ENCODE measurements at places on chromosomes 12 and 14.

GRCh38 chr12:5498076-5498475 is 66.2 kb downstream of the NTF3 start:
- no peak for DNase-seq

GRCh38 chr14:32707742-32708500 is 230.8 kb upstream of the NPAS3 start:
- no peak for DNase-seq

GRCh38 chr14:102241147-102241546 is 63.8 kb downstream of the MOK start:
- no peak for DNase-seq

DNA sequence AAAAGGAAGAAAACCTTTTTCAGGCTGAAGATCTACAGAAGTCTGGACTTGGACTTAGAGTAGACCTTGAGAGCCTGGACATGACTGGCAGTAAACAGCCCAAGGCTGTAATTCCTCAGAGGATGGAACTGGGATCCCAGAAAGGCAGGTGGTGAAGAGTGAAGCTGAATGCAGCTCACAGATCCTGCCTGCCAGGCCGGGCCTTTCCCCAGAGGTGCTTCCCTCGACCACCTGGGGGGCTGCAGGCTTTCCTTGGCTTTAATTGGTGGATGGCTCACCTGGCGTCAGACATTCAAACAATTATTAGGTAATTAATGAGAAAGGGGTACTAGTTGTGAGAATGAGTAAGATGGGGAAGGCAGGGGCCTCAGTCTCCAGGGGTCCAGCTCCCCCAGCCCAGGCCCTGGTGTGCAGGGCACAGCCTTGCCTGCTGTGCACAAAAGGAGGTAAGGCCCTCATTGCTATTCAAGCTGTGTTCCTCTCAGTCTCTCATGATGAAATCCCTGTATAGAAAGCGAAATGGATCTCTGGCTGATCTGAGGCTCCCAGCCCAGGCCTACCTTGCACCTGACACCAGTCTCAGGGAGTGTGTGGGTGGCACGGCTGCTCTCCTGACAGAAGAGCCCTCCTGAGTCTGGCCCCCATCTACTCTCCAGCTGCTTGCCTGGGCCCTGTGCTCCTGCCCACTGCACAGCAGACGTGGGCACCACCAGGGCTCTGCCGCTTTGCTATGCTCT is 63.0 kb upstream of the TCL1A start:
- DNase-seq, result no peak

GRCh38 chr14:46048127-46048526 is 603.5 kb downstream of the RPL10L start:
- no peak for DNase-seq

DNA sequence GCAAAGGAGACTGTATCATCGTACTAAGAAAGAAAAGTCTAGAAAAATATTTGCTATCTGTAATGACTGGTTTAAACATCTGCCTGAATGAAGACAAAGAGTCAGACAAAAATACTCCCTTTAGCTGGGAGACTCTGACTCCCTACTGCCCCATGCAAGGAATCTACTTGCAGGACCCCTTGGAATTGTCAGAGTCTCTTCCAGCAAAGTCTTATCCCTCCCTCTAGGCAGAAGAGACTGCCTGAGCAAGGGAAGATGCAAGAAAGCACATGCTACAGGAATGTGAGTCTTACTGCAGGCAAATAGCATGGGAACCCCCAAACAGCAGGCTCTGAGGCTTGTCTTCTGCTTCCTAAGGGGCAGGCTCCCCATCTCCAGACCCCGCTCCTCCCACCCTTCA is 154.0 kb downstream of the KCNA5 start:
- no peak for DNase-seq

- no peak for DNase-seq
These were observed 168.2 kb upstream of the BCL2L14 start for GRCh38 chr12:11902525-11902875.

DNA sequence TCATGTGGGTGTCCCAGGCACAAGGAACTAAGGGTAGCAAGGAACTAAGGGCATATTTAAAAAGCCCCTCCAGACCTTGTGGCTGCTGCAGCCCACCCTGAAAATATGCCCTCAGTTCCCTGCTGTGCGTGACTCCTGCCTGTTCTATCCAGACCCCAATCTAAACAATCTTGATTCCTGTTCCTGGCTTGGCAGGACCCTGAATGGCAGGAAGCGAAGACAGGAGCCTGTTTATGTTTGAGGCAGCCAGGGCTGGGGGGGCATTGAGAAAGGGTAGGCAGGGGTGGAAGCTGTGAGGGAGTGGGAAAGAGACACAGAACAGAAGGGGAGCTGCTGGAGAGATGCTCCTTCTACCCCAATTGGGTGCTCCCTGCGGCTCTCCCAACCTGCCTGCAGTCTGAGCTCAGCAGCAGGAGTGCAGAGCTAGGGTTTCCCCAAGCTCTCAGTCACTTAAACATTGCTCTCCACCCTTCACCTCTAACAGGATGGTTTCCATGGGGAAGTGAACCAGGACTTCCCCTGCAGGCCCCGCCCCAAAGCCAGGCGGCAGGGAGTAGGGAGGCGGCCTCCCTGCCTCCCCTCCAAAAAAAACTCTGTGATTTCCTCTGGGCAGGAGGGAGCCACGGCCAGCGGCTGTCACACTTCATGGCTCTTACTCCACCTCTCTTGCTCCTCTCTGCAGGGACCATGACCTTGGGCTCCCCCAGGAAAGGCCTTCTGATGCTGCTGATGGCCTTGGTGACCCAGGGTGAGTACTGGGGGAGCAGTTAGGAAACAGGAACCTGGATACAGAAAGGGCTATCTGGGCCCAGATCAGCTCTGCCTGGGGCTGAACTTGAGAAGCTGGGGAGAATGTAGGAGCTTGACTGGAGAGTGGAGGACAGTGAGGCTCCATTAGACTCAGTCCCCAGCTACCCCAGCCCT is 4.7 kb downstream of the ACVRL1 start:
- DNase-seq, result no peak

GRCh38 chr12:116171549-116171948 is 105.9 kb downstream of the MED13L start:
- no peak for DNase-seq

- DNase-seq, result no peak
These were observed 23.8 kb upstream of the MBIP start for GRCh38 chr14:36344211-36344610.

DNA sequence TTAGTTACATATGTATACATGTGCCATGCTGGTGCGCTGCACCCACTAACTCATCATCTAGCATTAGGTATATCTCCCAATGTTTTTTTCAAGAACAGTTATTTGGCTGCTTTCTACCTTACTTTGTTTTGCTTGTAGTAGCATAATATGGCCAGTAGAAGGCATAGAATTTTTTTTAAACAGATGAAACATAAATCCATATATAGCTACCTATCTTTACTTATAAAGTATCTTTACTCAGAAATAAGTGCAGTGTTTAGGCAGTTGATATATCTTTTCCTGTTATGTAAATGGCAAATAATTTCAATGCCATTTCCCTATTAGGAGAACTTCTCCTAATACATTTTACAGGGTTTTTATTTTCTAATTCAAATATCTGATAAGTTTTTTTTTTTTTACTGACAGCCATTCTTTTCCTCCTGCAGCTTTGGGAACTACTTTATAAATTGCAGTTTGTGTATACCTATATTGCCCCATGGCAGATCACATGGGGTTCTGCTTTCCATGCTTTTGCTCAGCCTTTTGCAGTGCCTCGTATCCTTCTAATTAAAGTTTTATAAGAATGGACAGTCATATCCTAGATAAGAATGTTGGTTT is 143.1 kb downstream of the PCNX1 start:
- no peak for DNase-seq

- DNase-seq, result no peak
These were observed 18.0 kb upstream of the ERBB3 start for GRCh38 chr12:56061982-56062381.

- no peak for DNase-seq
These were observed 103.6 kb downstream of the SCFD1 start for GRCh38 chr14:30725763-30726162.

- peak; percentile 56 for DNase-seq
These were observed at the start of the genes AREL1 and FCF1 for GRCh38 chr14:74712499-74713394. AREL1 (minus strand) TSS chr14:74713080; CDS start chr14:74685615, 27,465 bp downstream. FCF1 (plus strand) TSS chr14:74713144; CDS start chr14:74713198, 54 bp downstream.

GRCh38 chr12:131076791-131077747 is 123.4 kb downstream of the ADGRD1 start:
- DNase-seq, result no peak

- no peak for DNase-seq
These were observed 139.8 kb downstream of the FOXN3 start for GRCh38 chr14:89277203-89277602.

DNA sequence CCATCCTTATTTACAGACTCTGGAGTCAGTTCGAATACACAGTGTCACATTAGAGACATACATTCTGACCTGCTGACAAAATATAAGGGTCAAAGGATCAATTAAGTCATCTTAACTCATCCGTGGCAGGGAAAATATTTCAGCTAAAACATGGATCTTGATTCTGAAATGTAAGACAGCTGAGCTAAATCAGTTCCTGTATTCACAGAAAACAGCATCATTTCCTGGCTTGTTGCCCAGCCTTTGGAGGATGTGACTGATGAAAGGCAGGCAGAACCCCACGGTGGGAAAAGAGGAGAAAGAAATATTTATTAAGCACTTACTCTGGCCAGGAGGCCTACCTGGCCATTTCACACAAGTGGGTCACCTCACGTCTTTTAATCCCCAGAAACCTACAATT is 101.9 kb downstream of the GAS2L3 start:
- no peak for DNase-seq

DNA sequence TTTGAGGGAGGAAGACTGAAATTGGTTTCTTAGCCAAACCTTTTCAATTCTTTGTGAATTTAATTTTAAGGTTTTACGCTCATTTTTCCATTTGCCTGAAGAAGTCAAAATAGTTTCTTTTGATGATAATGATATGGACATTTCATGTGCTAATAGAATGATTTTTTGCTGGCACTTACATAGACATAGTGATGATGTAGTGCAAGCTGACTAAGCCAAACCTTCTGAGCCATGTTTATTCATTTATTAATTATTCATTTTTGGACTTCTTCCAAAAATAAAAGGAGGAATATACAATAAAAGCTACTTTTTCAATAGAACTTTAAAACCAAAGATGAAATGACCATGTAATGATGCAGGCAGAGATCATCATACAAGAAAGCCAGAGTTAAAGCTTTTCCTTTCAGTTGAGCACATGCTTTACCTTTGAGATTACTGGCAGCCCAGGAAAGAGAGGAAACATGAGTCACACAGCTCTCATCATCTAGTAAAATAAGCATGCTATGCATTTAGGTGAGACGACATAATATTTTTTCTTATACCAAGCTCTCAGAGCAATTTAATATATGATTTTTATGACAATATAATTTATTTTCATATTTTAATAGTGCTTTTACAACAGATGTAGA is 24.8 kb downstream of the KCNA1 start:
- DNase-seq, result no peak

DNA sequence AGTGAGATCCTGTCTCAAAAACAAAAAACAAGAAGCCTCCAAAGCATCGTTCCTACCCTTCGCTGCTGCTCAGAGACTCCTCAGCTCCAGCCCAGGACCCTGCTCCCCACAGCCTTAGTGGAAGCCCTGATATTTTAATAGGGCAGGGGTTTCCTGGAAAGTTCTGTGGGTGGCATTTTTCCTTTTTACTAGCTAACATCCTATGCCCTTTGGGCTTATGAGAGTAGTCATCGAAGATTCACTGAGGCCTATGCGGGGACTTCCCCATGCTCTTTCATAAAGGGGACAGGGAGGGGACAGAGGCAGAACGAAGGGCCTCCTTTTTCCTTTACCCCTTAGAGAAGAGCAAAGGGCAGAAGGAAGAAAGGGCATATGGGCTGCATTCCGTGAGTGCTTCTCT is 8.3 kb downstream of the LAG3 start:
- no peak for DNase-seq

- DNase-seq, result no peak
These were observed 2.0 kb upstream of the KRT4 start for GRCh38 chr12:52815676-52816588.

DNA sequence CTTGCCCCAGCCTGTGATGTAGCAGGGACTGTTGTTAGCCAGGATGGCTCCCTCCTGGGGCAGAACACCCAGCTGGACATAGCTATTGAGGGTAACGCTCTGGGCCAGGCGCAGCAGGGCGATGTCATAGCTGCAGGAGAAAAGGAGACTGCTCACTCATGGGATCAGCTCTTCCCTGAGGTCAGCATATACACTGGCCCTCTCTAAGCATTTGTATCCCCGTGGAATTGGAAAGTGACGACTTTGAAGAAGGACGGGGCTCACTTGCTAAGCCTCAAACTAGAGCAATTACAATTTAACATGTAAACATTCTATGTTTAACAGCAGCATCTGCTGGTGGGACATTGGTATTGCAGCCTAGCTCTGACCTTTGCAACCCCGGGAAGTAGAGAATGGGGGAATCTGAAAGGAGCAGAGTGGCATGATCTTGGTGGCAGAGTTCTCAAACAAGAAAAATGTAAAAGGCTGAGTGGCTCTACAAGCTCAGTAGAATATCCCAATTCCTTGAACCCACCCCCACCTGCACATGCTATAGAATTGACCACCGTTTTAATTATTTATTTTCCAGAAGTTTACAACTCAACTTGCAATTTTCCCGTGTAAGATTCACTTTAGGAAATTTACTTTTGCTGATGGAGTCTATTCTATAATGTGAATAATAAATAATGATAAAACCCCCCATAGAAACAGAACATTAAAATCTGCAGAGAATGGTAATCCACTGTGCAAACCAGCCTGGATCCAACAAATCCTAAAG is 5.0 kb downstream of the CELA1 start:
- DNase-seq, result peak; percentile 54

GRCh38 chr12:104175726-104176247 is 37.8 kb upstream of the NFYB start:
- no peak for DNase-seq

GRCh38 chr14:36316131-36316530 is 4.3 kb downstream of the MBIP start:
- DNase-seq, result no peak

DNA sequence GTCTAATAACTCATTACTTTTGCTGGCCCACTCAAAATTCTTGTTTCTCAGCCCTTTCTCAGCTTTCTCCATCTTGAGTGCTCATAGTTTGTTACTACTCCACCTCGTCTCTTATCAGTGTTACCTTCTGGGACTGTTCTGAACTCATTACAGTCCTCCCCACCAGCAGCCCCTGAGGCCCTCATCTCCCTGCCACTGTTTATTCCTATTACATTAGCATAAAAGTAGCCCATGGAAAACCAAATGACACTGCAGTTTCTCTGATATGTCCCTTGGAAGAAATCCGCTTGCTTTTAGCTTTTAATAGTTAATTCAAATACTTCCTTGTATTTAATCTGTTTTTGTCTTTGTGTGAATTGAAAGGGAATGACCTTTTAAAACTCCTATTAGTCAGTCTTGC is 7.6 kb downstream of the AKAP6 start:
- DNase-seq, result no peak
